Fibroblast of villous mesenchyme (primary cell): ENCODE measurements at places on chromosomes 12 and 14. TPM values are rescaled to one million over a fixed set of nuclear protein-coding genes. Genes with fewer than 3 reads are reported as not detected.

FGD4 gene
- 4.7 and 8.1 TPM in 2 replicates for total RNA-seq

GNS gene
- 146 and 166 TPM in 2 replicates for total RNA-seq

FOXG1 gene
- total RNA-seq: under 0.01 TPM in 1 of 2 replicates, not detected in the other

LMBR1L gene
- total RNA-seq: 47.9 and 71.2 TPM in 2 replicates

CD27 gene
- total RNA-seq: under 0.01 and 0.32 TPM in 2 replicates

GNB3 gene
- 1.7 and 3.9 TPM in 2 replicates for total RNA-seq

FBLN5 gene
- total RNA-seq: 77.7 and 85.0 TPM in 2 replicates

EGLN3 gene
- 0.64 and 0.86 TPM in 2 replicates for total RNA-seq

FOXA1 gene
- 0.32 TPM in 1 of 2 replicates, not detected in the other for total RNA-seq

KRT82 gene
- total RNA-seq: not detected in 2 replicates

KRT71 gene
- total RNA-seq: not detected in 2 replicates

NTN4 gene
- total RNA-seq: 51.9 and 135 TPM in 2 replicates

RNASE3 gene
- total RNA-seq: not detected in 2 replicates

SOX5 gene
- 13.8 and 16.8 TPM in 2 replicates for total RNA-seq

ACOT6 gene
- under 0.01 TPM in 1 of 2 replicates, not detected in the other for total RNA-seq

ANKS1B gene
- 0.64 and 0.86 TPM in 2 replicates for total RNA-seq

PMCH gene
- not detected in 2 replicates for total RNA-seq

GRCh38 chr14:24145690-24146452, 539 bp downstream of the PSME2 start:
- peak; percentile 12 for DNase-seq

DNA sequence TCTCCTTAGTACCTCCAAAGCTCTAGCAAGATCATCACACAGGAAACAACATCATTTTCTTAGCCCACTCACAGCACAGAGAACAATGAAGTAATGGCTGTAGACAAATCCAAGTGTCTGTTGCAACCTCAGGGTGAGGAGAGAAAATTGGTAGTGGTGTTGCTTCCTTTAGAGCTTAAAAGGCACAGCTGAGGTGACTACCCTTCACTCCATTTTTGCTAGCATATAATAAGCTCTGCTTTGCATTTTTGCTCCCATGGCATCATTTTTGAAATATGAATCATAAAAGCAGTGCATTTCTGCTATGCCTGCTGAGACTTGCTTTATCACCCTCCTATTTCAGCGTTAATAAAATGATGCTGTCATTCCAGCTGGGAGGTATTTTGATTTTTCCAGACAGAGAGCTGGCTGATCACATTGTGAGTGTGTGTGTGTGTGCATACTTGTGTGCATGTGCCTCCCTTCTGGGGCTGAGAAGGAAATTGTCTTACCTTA, 18.5 kb upstream of the PCNX1 start:
- DNase-seq: peak; percentile 36

DNA sequence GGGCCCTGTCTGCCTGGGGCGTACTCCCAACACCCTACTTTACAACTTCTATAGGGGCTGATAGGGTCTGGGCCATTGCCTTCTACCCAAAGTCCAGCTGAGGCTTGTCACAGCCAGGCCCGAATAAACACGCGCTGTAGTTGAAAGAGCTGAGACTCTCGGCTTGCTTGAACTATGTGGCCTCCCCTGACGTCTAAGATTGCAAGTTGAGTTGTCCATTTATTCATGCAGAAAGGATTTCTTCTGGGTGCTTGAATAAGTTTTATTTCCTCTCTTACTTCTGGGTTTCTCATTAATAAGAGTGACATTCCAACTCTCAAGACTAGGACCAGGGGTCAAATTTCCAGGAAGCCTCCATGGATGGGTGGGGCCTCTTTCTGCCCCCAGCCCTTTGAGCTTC, 74.4 kb upstream of the VRK1 start:
- no peak for DNase-seq

GRCh38 chr14:101072070-101072469, 168.5 kb upstream of the RTL1 start:
- no peak for DNase-seq

DNA sequence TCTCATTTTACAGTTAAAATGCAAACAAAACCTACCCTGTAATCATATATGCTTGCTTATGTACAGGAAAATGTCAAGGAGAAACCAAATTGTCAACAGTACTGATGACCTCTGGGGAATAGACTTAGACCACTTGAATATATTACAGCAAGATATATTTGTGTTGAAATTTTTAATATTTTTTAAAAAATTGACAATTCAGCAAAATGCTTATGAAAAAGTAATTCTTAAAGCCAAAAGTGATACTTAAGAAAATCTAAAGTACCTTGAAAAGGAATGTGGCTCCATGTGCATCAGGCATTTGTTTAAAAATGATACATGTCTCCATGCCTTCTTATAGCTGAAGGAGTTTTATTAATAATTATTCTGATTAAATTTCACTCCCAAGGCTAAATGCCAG, 49.2 kb downstream of the PTPN21 start:
- no peak for DNase-seq

- DNase-seq: peak; percentile 34
These were observed 47.3 kb downstream of the PRKAB1 start for GRCh38 chr12:119715268-119715620.

DNA sequence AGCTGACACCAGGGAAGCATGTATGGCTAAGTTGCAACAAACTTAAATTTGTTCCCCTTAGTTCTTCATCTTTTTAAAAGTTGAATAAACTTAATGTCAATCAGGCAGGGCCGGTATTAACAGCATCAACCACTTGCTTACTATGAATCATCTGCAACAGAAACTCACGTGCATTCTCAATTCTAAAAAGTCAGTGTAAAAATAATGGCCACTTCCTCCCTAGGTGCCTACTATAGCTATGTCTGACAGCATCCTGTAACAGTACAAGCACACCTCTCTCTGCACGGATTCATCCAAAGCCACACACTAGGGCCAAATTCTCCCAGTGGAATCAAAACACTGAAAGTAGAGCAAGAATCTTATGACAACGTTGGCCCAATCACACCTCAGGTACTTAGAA, 48.6 kb downstream of the PPP1R36 start:
- DNase-seq: no peak

DNA sequence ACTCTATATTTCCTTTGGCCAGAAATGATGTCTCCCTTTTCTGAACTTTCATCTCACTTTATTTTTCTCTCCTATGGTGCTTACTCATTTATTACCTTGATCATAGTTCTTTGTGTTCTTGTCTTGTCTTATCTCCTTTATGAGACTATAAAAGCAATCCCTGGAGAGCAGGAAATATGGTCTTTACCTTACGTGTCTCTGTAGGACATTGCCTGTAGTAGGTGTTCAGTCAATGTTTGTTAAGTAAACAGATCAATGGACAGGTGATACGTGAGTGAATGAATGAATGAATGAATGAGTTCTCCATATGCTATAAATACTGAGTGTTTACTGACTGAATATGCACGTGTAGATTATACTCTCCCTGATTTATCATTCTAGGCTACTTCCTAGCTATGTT, 193.7 kb upstream of the HMGA2 start:
- DNase-seq: no peak

GRCh38 chr12:130922511-130922953, 31.2 kb upstream of the ADGRD1 start:
- DNase-seq: no peak

GRCh38 chr12:12495536-12495935, 67.1 kb downstream of the DUSP16 start:
- no peak for DNase-seq

DNA sequence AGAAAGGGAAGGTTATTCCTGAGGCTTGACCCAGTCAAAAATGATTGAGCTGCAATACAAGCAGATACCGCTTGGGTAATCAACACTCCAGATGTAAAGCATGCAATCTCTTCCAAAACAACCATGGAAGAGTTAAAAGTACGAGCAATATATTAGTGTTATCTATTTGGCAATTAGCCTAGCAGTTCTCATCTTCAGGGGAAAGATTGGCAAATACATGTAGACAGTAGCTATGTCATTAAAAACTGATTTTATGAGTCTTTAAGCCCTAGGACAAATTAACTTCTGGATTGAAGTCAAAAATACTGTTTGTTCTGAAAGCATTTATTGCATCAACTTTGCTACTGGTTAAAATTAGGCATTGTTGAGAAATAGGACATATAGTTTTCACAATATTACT, 9.3 kb upstream of the GYS2 start:
- peak; percentile 55 for DNase-seq

DNA sequence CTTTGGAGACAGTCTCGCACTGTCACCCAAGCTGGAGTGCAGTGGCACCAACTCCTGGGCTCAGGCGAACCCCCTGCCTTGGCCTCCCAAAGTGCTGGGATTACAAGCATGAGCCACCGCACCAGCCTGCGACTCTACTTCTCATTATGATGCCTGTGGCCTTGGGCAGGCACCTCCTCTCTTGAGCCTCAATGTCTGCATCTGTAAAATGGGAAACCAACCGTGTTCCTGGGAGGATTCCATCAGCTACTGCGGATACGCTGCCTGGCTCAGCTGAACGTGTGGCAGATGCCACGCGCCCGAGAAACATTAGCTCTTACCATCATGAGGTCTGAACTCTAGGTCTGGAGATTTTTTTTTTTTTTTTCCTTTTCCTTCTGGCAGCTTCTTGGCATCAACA, 5.8 kb downstream of the TESC start:
- DNase-seq: no peak

- DNase-seq: no peak
These were observed 388.5 kb upstream of the MIS18BP1 start for GRCh38 chr14:45641541-45641940.

GRCh38 chr14:61653507-61653906, 41.8 kb upstream of the HIF1A start:
- peak; percentile 90 for DNase-seq

DNA sequence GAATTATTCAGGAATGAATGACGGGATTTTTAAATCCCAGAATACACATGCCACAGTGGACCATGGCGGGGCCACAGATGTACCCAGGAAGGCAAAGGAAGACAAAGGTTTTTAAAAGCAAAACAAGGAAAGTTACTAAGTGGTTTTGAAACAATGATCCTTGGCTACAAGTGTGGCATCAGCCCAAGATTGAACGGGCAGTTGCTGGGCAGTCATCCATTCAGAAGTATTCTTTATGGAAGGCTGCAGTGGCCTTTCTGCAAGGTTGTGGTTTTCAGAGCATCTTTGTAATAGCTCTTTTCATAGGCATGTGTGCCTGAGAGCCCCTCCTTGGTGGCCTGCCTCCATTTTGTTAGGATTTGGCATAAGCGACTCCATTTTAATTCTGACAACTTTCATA, 13.4 kb upstream of the IFI27 start:
- DNase-seq: no peak

- DNase-seq: no peak
These were observed 64.0 kb downstream of the GALNT16 start for GRCh38 chr14:69323999-69324282.

DNA sequence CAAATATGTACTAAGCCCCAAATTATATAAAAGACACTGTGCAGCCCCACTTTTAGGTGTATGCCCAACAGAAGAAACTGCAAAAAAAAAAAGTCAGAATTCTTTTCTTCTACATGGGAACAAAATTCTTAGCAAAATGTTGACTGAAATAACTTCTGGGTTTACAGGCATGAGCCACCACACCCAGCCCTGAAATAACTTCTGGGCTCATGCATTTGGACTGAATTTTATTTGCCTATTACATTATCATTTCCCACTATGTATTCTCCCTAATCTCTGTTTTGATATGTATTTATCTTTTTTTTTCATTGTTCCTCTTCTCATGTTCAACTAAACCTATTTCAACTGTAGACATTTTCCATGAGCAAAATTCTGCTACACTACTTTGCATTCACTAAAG, 169.2 kb downstream of the GRIN2B start:
- no peak for DNase-seq

GRCh38 chr14:22313172-22313801, 275.7 kb downstream of the DAD1 start:
- DNase-seq: no peak

DNA sequence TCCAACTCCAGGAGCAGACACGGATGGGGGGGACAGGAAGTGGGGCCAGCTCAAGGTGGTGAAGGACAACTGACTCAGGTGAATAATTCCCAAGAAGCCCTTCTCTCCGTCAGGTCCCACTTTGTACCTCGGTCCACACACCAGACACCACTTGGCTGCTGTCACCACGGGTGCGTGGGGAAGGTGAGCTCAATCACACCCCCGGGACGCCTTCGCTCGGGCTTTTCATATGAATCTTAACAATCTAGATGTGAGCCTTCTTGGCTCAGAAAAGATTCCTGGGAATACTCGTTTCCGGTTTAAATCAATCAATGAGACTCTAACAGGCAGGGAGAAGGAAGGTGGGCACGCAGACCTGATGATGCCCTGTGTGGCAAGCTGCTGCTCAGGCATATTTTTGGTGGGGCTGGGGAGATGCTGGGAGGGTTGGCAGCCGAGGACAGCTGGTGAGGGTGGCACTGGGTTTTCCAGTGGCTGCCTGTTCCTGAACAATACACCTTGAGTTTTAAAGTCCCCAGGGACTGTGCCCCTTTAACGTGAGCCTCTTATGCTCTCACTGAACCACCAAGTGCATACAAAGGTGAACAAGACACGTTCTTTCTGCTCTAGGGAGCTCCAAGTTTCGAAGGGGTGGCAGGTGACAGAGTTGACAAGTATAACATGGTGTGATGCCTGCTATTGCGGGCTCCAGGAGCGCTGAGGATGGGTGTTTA, 5.1 kb downstream of the TESC start:
- no peak for DNase-seq

DNA sequence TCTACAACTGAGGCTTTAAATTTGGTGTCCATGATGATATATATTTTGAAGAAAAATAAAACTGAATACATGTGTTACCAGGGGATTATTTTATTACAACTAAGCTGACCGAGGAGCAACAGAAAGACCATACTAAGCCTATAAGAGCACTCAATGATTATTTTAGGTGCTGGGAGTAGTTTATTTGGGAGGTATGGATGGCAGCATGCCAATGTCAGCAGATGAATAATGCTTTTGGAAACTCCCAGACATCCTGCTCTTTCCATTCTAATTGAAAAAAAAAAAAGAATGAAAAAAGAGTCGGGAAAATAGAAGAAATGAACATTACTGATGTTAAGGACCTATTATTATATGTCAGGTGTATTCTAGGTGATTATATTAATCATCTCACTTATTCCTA, 441.2 kb downstream of the BTG1 start:
- DNase-seq: peak; percentile 16

DNA sequence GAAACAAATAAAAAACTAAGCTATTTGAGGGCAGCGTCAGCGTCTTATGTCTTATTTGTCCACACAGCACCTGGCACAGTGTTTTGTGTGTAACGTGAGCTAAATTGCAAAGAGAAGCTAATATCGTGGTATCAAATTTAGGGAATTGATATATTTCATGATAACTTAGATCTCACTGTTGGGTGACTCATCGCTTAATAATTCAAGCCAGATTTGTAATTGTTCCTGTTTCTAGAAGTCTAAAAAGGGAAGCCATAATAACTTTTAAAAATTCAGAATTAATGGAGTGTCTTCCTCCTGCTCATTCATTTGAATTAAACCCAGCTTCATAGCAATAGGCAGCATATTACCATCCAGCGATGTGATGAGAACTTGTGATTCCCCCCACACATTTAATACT, 214.7 kb downstream of the PDZRN4 start:
- DNase-seq: no peak
